HepG2 (cell line): ENCODE measurements at places on chromosomes 5 and 9. TPM values are rescaled to one million over a fixed set of nuclear protein-coding genes. Genes with fewer than 3 reads are reported as not detected.
A peak's percentile ranks its signal among the peaks of the same experiment; 100 is the strongest.

Gene SYNPO
- total RNA-seq = 0.09 and 0.22 TPM in 2 replicates

Gene NR2F1
- 14.0 and 17.1 TPM in 2 replicates for total RNA-seq

Gene IL31RA
- not detected in 2 replicates for total RNA-seq

Gene ACOT12
- not detected in 2 replicates for total RNA-seq

Gene MYMK
- not detected in 2 replicates for total RNA-seq

Gene ADAMTS16
- total RNA-seq = 0.02 and 0.07 TPM in 2 replicates

Gene TRIM36
- total RNA-seq = 2.0 and 2.4 TPM in 2 replicates

Gene SETD9
- total RNA-seq = 14.6 and 17.8 TPM in 2 replicates

Gene PLAC8L1
- not detected in 2 replicates for total RNA-seq

Gene RASA1
- total RNA-seq = 19.5 and 23.4 TPM in 2 replicates

Gene C5orf52
- not detected in 2 replicates for total RNA-seq

GRCh38 chr5:168328814-168329213, 37.4 kb downstream of the WWC1 start:
- H3K36me3 ChIP-seq = no peaks in the 10 kb centered on the region
- peak overlapping the region; percentile 62 for H3K27ac ChIP-seq
- DNase-seq = peak; percentile 70
- H3K4me1 ChIP-seq = peaks cover 37% of the 10 kb centered on the region
- H3K4me3 ChIP-seq = peak overlapping the region; percentile 24; the same call in 1 of the 2 replicates

DNA sequence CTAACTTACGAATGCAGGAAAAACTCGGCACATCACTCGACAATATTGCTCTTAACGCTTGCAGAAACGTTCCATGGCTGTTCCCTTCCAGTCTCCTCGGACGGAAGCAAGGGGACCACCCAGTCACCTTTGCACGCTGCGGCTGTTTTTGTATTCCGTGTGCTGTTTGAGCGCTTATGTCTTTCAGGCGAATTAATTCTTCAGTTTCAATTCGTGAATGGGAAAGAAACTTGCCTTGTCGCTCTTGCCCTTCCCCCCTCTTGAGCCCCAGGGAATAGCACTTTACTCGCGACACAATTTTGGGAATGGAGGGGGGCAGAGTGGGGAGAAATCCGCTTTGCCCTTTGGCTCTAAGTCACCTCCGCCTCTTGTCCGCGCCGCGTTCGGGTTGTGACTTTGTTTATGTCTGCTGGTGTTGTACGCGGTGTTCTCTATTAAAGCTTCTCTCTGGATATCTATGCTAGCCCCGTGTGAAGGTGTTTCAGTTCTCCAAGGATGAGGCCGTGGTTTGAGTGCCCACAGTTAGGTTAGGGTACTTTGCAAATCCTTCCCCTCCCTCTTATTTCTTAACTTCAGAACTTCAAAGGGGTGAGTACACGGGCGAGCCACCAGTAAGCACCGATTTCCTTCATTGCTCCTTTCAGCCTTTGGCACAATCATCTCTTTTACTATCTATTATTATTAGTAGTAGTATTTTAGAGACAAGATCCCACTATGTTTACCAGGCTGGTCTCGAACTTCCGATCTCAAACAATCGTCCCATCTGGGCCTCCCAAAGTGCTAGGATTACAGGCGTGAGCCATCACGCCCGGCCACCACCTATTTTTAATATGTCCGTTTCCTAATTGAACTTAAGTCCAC, 2.7 kb downstream of the FOXB2 start:
- H3K36me3 ChIP-seq = no peaks in the 10 kb centered on the region
- no peaks in the 10 kb centered on the region for H3K4me1 ChIP-seq
- no peak for DNase-seq

- H3K4me1 ChIP-seq = peaks cover 53% of the 10 kb centered on the region
- H3K36me3 ChIP-seq = no peaks in the 10 kb centered on the region
- no peaks in the 10 kb centered on the region for H3K27me3 ChIP-seq
- peak overlapping the region; percentile 26 for H3K4me3 ChIP-seq
- peak overlapping the region; percentile 93 for H3K27ac ChIP-seq
Observed at GRCh38 chr5:168591302-168592013, 12.3 kb upstream of the PANK3 start.

- peaks cover 1% of the 10 kb centered on the region for H3K27me3 ChIP-seq
- H3K4me3 ChIP-seq = no peak overlapping the region
- no peak for DNase-seq
- no peak overlapping the region for H3K27ac ChIP-seq
- H3K4me1 ChIP-seq = no peaks in the 10 kb centered on the region
Observed at GRCh38 chr5:174172566-174172965, 127.1 kb downstream of the NSG2 start.

DNA sequence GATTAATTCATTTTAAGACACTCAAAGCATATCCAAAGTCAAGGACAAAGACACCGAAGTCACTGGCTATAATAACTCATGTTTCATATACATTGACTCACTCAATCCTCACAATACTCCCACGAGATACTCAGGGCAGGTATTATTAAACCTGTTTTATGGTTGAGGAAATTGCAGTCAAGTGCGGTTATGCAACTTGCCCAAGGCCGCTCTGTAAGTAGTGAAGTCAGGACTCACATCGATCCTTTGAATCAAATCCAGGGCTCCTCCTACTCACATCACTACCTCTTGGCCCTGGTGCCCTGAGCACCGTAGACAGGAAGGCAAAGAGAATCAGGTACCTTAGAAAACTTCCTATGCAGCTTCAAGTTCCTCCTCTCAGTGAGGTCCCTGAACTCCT, 87.8 kb upstream of the APC start:
- DNase-seq = no peak
- no peak overlapping the region for H3K27ac ChIP-seq
- no peaks in the 10 kb centered on the region for H3K4me1 ChIP-seq
- no peaks in the 10 kb centered on the region; the same call in 1 of the 2 replicates for H3K27me3 ChIP-seq

GRCh38 chr9:72362680-72363139, 2.3 kb downstream of the ZFAND5 start:
- peaks cover 12% of the 10 kb centered on the region for H3K36me3 ChIP-seq
- peak overlapping the region; percentile 81; the same call in 1 of the 2 replicates for H3K4me3 ChIP-seq
- peak overlapping the region; percentile 99 for H3K27ac ChIP-seq

DNA sequence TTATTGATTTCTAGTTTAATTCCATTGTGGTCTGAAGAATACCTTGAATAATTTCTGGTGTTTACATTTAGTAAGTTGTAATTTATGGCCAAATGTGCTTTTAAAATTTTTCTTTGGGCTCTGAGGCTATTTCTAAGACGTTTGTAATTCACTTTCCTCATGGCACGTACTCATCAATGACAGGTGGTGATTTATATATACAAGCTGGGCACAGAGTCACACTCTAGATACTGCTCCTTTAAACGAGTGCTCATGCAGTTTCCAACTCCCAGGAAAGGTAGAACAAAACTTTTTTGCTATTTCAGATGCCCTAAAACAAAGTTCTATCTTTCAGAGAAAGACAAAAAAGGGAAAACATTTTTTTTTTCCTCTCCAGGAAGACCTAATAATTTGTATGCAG, 146.9 kb downstream of the AUH start:
- H3K4me1 ChIP-seq = peaks cover 37% of the 10 kb centered on the region
- DNase-seq = no peak
- H3K4me3 ChIP-seq = no peak overlapping the region
- H3K27ac ChIP-seq = no peak overlapping the region
- H3K27me3 ChIP-seq = no peaks in the 10 kb centered on the region

DNA sequence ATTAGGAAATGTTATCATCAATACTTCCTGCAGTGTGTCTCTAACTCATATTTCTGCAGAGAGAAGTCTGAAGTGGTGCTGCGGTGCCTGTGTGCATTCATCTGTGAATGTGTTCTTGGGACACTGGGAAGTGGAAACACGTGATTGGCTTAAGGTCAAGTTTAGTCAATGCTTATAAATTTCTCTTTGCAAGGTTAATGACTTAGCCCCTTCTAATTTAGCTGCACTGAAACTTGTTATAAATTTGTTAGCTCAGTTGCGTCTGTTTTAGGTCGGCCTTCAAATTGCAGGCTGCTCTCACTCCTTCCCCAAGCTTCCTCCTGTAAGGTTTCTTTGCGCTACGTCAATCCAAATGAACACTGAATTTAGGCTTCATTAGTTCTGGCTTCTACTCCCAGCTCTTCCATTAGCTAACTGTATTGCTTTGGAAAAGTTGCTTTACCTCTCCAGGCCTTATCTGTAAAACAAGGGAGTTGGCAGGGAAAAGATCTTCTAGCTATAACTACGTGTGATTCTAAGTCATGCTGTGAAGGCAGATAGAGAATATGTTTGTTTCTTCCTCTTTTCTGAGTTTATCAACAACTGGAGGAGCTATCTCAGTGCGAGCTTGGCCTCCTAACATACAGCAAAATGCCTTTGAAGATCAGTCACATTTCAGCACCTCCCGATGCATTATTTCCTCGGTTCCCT, 341.8 kb downstream of the NFIB start:
- no peak for DNase-seq
- H3K4me3 ChIP-seq = no peak overlapping the region
- H3K27ac ChIP-seq = no peak overlapping the region
- no peaks in the 10 kb centered on the region for H3K36me3 ChIP-seq

DNA sequence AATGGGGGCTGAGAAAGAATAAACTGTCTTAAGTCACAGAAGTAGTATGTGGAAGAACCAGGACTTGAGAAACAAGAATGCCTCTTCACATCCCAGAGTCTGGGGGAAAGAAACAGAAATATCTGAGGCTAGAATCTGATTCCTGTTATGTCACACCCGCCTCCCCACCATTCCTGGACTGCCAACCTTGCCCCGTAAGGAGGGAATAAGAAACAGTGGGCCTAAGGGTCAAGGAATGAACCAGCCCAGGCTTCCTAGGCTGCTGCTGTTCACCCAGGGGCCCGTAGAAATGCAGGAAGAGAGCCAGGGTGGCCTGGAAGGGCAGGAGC, 4.3 kb downstream of the PCDH1 start:
- no peak overlapping the region for H3K4me3 ChIP-seq
- H3K36me3 ChIP-seq = no peaks in the 10 kb centered on the region
- no peak for DNase-seq
- peaks cover 47% of the 10 kb centered on the region for H3K4me1 ChIP-seq
- peaks cover 14% of the 10 kb centered on the region for H3K27me3 ChIP-seq
- H3K27ac ChIP-seq = no peak overlapping the region

GRCh38 chr9:122096620-122097415, 3.7 kb upstream of the TTLL11 start:
- H3K4me1 ChIP-seq = peaks cover 33% of the 10 kb centered on the region
- no peaks in the 10 kb centered on the region for H3K36me3 ChIP-seq
- H3K4me3 ChIP-seq = no peak overlapping the region
- H3K27ac ChIP-seq = no peak overlapping the region
- no peaks in the 10 kb centered on the region; the same call in none of the 2 replicates for H3K27me3 ChIP-seq
